ENCODE measurements at places on chromosomes 1 and 21.
A peak's percentile ranks its signal among the peaks of the same experiment; 100 is the strongest.

GRCh38 chr1:27341525-27342252, at the start of gene SYTL1:
Gene SYTL1, plus strand, starts transcription at chr1:27342022. Its CDS starts 3,313 bp downstream, at chr1:27345335.
- peak; percentile 50 for DNase-seq

- DNase-seq: no peak
Observed at GRCh38 chr1:202968895-202969295, 1.8 kb upstream of the CYB5R1 start.

DNA sequence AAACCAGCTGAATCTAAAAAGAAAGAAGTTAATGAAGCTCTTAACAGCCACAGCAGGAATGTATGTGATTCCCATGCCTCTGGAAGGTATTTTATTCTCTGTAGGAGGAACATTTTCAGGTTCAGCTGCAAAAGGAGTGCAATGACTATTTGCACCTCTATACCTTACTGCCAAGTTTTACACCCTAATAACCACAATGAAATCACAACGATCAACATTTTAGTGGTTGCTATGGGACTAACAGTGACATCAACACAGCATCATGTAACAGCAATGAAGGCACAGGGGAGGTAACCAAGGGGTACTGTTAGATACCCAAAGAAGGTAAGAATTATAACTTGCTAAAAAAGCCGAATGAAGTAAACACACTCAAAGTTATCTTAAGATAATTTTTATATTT, 116.3 kb upstream of the HP1BP3 start:
- no peak for DNase-seq

DNA sequence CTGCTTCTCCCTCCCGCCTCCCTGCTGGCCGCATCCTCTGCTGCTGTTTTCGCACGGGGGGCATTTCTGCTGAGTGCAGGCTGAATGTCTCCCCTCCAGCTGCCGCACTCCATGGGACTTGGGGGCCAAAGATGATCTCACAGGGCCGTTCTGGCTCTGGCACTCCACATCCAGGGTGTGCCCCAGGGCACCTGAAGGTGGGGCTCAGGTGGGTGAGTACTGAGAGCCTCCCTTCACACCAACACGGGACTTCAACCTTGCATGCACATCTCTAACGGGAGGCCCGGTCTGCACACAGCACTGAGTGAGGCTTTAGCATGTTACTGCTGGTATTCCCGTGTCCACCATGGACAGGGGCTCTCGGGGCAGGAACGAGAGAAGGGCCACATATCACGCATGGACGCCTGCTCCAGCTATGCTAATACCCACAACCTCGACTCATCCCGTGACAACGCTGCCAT, 88.9 kb downstream of the DMRTB1 start:
- DNase-seq: no peak

- DNase-seq: no peak
Observed at GRCh38 chr1:164602101-164602422, 43.1 kb downstream of the PBX1 start.

DNA sequence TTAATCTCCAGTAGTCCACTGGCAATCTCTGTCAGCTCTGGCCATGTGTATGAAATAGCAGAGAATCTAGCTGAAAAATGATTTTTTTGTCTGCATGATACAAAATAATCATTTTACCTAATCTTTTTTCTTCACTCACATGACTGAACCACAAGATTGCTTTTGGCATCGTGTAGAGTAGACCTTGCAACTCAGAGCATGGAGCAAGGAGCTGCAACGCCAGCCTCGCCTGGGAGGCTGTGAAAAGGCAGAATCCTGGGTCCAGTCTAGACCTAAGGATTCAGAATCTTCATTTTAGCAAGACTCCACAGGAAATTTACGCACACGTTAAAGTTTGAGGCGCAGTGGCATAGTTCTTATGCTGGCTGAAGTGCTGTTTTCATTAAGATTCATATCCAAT, 40.2 kb downstream of the TOMM20 start:
- no peak for DNase-seq

DNA sequence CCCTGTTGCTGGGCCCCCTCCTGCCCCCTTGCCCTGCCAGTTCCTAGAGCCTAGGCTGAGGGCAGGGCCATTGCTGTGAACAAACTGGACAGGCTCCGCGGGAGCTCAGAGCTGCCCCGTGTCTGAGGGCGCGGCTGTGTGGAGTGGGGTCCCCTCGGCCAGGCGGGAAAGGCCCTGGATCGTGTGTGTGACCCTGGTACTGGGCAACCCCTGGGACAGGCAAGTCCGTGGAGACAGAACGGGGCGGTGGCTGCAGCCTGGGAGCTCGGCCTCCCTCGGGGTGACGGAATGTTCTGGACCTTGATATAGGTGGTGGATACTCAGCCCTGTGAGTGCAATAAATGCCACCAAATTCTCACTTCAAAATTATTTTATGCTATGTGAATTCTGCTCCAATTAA, 27.7 kb upstream of the C1orf159 start:
- no peak for DNase-seq

- no peak for DNase-seq
Observed at GRCh38 chr1:52179073-52179472, 37.2 kb downstream of the ZFYVE9 start.

DNA sequence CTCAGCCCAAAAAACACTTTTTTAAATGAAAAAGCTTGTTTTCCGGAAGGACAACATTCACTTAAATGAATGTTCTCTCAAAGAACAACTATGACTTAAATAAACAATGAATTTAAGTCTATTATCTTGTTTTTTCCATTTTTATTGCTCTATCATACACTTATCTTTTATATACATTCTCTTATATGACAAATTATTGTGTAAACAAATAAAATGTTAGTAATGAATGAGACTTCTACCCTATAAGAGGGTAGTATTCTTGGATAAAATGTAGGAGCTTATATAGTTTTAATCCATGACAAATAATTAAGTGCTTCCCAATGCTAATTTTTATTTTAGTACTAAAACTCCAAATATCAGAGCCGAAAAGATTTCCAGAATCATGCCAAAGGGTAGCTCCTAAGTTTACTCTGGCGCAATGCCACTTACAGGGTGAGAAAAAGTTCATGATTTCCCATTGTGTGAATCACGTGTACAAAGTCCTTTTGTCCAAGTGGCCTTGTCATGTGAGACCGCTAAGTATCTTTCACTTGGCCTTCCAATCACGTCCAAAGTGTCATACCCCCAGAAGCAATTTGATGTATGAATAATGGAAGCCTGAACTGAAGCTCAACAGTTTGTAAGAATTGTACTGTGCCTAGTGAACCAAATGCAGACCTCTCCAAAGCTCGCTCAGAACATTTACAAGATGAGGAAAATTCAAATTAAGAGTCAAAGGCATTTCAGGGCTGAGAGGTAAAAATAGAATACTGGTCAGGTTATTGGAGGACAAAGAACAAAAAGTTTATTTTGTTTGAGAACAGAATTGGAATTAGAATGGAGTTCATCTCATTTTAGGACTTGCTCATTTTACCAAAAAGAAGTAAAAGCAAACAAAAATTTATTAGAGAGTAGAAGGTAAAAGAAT, 56.6 kb upstream of the C1orf21 start:
- DNase-seq: no peak

DNA sequence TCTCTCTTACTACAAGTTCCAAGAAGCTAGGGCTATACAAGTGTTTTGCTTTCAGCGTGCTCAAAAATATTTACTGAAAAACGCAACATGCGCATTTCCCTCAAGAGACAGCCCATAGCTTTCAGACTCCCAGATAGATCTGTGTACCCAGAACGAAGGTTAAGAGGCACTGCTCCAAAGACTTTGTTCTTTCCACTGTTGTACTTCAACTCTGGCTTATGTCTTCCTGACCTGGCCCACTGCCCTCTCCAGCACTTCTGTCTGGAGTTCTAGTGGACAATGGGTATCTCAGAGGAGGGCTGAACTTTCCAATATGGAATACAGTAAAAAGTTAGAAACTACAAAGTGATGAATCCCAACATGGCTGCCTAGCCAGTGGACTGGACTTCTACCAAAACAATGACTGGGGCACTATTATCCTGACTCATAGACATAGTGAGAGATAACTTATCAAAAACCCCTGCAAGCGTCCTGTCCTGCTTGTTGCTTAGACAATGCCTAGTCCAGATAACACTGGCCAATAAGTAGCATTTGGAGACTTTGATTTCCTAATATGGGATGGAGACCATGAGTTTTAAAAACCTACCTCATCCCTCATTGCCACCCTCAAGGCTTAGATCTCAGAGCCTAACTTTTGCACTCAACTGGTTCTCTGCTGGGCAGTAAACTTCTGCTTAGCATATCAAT, 8.8 kb upstream of the ADAR start:
- no peak for DNase-seq

DNA sequence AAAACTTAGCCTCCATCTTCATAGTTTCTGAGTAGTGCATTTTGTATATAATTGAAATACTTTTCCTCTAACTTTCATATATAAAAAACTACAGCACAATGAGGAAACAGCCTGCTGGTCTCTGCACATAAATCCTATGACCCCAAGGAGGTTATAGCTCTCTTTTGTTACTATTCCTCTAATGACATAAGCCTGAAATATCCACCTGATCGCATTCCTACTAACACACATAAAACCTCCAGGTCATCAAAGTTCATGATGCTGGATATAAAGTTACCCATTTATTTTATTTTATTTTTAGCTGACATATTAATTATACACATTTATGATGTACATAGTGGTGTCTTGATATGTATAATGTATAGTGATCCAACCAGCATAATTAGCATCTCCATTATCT, 1042.0 kb upstream of the B3GALT2 start:
- no peak for DNase-seq

GRCh38 chr1:119637710-119638109, 10.4 kb downstream of the ZNF697 start:
- DNase-seq: no peak

GRCh38 chr1:31881688-31882000, 56.5 kb downstream of the PTP4A2 start:
- no peak for DNase-seq

GRCh38 chr1:241270016-241270415, 87.0 kb downstream of the RGS7 start:
- DNase-seq: no peak

- DNase-seq: no peak
Observed at GRCh38 chr21:33608559-33608958, 20.1 kb upstream of the DONSON start.

- DNase-seq: no peak
Observed at GRCh38 chr21:46289655-46290179, 3.6 kb downstream of the YBEY start.

GRCh38 chr1:14778898-14779865, 180.7 kb downstream of the KAZN start:
- DNase-seq: no peak

- DNase-seq: peak; percentile 58
Observed at GRCh38 chr21:45541221-45542039, 810 bp downstream of the SLC19A1 start.

DNA sequence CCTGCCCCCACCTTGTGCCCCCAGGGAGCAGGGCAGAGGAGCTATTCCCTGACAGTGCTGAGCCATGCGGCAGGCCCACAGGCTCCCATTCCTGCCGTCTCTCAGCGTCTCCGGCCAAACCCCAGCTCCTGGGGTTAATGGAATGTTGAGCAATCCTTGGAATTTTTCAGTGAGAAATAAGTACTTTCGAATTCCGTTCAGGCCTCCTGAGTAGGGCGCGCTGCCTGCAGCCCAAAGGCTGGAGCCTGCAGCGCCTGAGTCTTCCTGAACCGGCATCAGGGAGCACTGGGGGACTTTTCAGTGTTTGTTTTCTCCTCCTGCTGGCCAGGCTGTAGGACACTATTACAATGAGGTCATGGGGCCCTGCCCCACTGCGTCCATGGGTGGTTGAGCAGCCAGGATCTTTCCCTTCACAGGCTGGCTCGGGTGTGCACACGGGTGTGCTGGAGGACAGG, 33.3 kb upstream of the CSF1 start:
- DNase-seq: no peak
